Pancreas (tissue), 10 donors: ENCODE measurements at places on chromosomes 5 and 9. TPM values are rescaled to one million over a fixed set of nuclear protein-coding genes. Genes with fewer than 3 reads are reported as not detected.

DNA sequence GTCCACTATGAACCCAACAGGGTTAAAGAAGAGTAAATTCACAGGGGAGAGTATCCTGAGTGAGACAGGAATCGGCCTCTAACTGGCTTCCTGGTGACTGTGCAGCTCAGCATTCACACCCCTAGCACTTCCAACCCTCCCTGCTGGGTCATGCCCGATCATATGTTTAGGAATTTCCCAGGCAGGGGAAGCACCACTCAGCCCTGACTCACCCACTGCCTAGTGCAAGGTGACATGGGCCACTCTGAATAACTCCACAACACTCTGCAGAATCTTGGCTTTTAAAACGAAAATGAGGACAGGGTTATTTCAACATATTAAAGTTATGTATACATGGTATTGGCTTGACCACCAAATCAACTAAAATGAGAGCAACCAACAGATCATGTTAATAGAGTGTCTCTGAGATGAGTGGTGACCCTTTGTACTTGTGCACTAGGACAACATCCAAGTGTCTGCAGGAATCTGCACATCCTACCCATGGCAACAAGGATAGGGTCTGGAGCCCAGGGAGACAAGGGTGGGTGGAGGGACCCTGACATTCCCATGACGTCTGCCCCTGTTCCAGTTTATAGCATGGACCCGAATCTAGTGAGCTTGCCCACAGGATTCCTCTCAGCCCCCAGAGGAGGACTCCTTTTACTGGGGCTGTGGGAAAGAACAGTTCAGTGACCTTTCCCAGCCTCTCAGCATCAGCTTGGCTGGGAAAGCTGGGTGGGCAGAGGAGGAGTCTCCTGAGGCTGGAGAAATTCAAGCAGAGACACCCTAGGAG is 485.8 kb downstream of the SEMA5A start:
- peak; percentile 24 for DNase-seq

GRCh38 chr5:16618138-16618897 is 1.5 kb upstream of the RETREG1 start:
- DNase-seq = no peak

DNA sequence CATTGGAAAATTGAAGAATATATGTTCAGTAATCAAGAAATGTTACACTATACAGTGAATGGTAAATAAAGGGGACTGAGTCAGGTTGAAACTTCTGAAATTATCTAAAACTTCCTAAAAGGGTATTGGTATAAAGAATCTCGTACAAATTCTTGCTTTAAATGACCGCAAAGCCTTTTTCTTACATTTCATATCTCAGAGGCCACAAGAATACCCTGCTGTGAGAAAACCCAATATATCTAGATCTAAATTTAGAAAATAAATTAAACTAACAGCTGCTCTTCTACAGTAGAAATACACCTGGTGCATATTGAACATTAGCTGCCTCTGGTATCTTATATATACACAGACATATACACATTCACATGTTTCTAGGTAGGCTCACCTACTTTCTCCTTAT is 221.7 kb downstream of the PCSK5 start:
- no peak for DNase-seq

- DNase-seq = no peak
Observed at GRCh38 chr9:24616863-24617262, 71.2 kb upstream of the IZUMO3 start.

- no peak for DNase-seq
Observed at GRCh38 chr5:31758803-31759425, 120.0 kb downstream of the PDZD2 start.

GRCh38 chr5:144205141-144205551 is 34.5 kb downstream of the KCTD16 start:
- peak; percentile 45 for DNase-seq

DNA sequence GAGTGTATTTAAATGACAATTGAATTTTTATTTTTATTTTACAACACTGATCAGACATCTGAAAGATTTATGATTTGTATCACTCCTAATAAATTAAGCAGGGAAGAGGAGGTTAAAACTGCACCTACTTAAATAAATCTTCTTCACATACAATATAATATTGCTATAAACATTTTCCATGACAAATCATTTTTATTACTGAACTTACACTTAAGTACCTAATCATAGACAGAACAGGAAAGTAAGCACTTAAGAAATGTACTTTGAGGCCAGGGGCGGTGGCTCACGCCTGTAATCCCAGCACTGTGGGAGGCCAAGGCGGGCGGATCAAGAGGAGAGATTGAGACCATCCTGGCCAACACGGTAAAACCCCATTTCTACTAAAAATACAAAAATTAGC is 3.8 kb downstream of the PFDN1 start:
- no peak for DNase-seq

DNA sequence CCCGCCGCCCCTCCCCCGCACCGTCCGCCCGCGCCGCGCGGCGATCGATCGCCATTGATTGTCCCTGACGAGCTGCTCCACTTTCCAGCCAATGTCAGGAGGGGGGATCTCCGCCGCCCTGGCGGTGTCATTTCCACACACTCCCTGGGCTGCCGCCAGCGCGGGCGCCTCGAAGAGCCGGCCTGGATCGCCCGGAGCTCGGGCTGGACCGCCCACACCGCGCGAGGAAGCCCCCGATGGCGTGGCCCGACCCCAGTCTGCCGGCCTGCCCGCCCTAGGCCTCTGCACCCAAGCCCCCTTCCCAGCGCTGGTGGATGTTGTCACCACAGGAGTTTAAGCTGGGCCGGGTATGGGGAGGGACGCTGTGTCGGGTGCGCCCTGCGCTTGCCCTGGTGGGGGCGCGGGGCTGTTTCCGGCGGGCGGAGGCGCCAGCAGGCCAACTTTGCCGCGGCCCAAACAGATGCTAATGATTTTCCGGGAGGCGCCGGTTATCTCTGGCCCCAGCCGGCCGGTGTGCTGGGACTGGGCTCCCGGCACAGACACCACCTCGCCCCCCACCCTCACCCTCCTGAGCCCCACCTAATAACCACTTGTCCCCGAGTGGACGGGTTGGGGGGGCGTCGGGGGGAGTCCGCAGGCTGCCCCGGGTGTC is 10.6 kb upstream of the CXXC5 start:
- peak; percentile 96 for DNase-seq

DNA sequence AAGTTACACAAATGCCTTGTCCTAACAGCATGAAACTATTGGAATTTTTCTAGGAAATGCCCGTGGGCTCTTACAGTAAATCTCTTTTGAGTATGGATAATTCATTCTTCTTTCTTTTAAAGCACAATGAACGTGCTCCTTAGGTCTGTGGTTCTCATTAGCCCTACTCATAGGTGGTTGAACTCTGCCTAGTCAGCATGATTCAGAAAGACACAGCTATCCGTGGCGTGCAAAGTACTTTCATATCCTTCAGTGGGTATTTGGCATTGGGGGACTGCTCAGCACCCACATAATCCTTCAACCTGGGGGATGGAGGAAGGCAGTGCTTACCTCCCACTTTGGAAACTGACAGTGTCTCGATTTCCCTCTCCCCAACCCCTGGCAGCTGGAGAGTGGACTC is 462.0 kb upstream of the CLINT1 start:
- no peak for DNase-seq

- no peak for DNase-seq
Observed at GRCh38 chr5:16007750-16008415, 171.7 kb downstream of the MARCHF11 start.

- no peak for DNase-seq
Observed at GRCh38 chr9:92455217-92455616, 27.1 kb downstream of the ASPN start.

GRCh38 chr9:92992549-92992948 is 45.2 kb downstream of the FGD3 start:
- no peak for DNase-seq

DNA sequence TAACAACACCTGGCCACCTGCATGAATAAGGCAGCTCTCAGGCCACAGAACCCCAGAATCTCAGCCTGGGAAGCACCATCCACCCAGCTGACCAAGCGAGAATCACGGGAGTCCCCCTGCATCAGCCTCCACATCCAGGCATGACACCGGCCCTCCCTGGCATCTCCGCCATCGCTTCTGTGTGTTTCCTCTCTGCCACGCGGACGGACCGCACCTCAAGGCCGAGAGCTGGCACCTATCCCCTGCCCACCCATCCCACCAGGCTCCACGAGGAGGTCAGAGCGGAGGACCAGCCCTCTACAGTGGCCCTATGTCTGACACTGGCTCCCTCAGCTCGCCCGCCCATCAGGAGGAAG is 134.7 kb downstream of the COL23A1 start:
- DNase-seq = no peak

DNA sequence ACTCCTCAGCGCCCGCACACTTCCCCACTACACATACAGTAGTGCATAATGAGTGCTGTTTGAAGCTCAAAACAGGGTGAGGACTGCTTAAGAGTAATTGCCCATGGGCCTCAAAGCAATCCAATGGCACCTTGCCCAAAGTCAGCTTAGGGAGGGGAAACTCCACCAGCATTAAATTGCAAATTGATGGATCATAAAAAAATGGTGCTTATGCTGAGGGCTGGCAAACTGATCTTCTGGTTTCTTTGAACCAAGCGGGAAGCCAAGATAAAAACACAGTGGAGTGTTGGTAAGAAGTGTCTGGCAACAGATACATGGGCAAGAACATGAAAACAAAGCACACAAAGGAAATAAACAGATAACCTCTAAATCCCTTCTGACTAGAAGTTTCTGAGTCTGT is 28.0 kb downstream of the TLE1 start:
- no peak for DNase-seq

- no peak for DNase-seq
Observed at GRCh38 chr9:20714442-20715415, 30.7 kb downstream of the FOCAD start.

- no peak for DNase-seq
Observed at GRCh38 chr5:142295084-142295758, 29.6 kb downstream of the SPRY4 start.

- DNase-seq = no peak
Observed at GRCh38 chr5:37799865-37800421, 39.9 kb downstream of the GDNF start.

DNA sequence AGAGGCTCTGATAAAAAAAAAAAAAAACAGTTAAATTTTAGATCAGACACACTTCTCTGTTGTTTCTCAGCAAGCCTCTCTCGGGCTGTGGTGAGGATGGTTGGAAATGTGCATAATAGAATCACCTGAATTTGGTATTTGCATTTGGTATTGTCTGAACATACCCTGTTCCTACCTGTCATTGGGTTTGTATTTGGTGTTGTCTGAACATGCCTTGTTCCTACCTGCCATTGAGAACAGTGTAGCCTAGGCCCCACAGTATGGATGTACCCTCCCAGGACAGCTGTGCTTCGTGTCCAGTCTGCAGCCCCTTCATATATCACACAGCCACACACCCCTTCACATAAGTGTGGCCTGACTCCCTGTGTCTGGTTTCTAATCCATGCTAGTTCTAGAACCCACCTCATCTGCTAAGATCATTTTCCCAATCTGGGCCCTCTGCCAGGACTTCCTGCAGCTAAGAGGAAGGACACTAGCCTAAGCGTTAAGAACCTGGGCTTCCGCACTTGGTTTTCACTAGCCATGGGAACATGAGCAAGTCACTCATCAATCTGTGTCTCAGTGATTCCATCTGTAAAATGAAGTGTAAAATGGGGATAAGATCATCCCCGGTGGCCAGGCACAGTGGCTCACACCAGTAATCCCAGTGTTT is 49.2 kb downstream of the ITGA2 start:
- no peak for DNase-seq

DNA sequence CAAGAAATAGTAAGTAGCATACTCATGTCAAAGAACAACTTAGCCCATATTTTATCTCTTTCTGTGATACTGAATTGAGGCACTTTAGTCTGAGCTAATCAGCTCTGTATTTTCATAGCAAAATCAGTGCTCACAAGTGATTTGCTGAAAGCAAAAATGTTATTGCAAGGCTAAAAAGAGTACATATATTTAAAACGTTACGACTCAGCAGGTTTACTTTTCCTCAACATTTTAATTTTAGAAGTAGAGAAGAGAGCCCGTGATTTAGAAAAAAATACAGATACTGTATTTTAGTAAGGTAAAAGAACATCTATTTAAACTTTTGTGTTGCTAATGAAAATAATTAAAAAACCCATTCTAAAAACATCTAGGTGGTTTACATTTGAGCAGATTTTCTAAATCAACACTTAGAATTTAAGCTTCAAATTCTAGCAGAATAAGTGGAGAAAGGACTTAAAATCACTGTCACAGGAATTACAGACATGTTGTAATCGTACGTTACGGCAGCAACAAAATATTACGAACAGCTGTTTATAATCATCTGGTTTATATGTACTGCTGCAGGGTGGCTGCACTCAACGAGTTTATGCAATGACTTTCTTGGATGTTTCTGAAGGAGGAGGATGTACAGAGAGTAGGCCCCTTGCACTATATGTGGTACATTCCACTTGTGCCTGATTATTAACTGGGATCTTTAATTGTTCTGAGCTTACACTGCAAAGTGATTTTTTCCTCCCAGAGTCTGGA is 20.1 kb downstream of the SREK1 start:
- no peak for DNase-seq

DNA sequence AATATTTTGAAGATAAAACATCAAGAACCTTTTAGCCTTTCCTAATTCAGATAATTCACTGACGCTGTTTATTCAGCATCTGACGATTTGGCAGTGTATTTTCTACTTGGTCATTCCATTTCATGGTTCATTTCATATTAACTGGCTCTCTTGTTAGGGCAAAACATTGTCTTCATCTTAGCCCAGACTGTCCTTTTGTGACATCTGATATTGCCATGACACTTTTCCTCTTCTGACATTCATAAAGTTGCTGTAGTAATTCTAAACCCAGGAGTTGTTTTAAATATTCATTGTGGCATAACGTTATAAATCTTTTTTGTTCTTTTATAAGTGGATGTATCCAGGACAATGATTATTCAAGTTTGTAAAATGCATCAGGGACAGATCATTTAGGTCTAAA is 1.8 kb downstream of the SCAMP1 start:
- DNase-seq = no peak

DNA sequence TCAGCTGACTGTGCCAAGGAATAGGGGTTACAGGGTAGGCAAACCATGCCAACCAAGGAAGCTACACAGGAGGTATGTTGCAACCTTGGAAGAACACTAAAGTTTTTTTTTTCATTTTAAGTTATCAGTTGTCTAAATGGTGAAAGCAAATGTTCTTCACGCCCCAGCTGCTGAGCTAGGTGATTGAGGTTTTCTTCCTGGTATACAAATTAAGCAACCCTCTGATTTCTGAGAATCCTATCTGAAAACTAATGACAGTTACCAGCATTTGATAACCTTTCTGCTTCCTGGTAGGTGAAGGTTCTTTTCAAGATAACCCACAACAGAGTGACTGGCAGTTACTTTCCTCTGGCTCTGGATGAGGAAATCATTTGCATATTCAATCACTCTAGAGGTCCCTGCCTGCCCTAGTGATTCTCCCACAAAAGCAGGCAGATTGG is 194.9 kb downstream of the ATP10B start:
- DNase-seq = no peak

Gene DND1
- total RNA-seq = 0.55 TPM

Gene LCN10
- 1.6 TPM for total RNA-seq

Gene LCP2
- total RNA-seq = 3.2 TPM

Gene OR1Q1
- total RNA-seq = not detected

Gene STKLD1
- total RNA-seq = 0.94 TPM

Gene CXCL14
- total RNA-seq = 0.93 TPM

Gene GARIN3
- total RNA-seq = not detected

Gene RAI14
- 11.4 TPM for total RNA-seq

Gene ARHGEF28
- total RNA-seq = 28.2 TPM

Gene CDH9
- not detected for total RNA-seq

Gene SEMA6A
- total RNA-seq = 13.9 TPM

Gene AFF4
- 27.2 TPM for total RNA-seq

Gene GMCL2
- not detected for total RNA-seq
